IMR-90 (cell line): ENCODE measurements at places on chromosomes 12 and 14.
A peak's percentile ranks its signal among the peaks of the same experiment; 100 is the strongest.

GRCh38 chr14:86501611-86502010, 971.7 kb downstream of the FLRT2 start:
- no peak for DNase-seq

- no peak for DNase-seq
Observed at GRCh38 chr12:5973461-5974115, 28.5 kb upstream of the ANO2 start.

- DNase-seq: no peak
Observed at GRCh38 chr14:61430066-61430757, 108.8 kb downstream of the PRKCH start.

DNA sequence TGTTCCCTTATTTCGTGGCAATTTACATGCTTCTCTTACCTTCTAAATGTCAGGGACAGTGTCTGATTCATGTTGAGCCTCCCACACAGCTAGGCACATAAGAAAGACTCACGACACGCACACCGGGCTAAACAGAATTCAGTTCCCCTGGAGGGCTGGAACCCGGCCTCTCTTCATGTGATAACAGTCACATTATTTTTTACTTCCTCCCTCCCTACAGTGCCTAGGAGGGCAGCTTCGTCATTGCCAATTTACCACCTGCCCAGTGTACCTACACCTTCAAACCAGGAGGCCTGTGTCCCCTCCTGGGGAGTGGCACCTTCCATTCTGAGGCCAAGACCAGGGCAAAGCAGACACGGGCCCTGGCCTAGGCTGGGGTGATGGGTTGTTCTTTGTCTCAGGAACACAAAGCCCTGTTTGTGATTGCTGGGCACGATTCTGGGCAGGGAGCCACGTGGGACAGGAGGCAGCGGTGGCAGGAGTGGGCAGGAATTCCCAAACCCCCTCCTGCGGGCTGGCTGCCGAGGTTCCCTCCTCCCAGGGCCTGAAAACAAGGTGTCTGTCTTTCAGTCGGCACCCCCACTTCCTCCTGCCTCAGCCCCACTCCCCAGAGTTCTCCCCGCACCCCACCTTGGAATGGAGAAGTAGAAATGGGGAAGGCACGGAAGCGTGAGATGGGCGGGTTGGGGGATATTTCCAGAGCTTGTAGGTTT, 6.8 kb upstream of the RASAL1 start:
- no peak for DNase-seq

GRCh38 chr14:61111209-61111665, 130.2 kb downstream of the SLC38A6 start:
- DNase-seq: no peak

GRCh38 chr14:31941487-31941886, 135.6 kb upstream of the ARHGAP5 start:
- no peak for DNase-seq

DNA sequence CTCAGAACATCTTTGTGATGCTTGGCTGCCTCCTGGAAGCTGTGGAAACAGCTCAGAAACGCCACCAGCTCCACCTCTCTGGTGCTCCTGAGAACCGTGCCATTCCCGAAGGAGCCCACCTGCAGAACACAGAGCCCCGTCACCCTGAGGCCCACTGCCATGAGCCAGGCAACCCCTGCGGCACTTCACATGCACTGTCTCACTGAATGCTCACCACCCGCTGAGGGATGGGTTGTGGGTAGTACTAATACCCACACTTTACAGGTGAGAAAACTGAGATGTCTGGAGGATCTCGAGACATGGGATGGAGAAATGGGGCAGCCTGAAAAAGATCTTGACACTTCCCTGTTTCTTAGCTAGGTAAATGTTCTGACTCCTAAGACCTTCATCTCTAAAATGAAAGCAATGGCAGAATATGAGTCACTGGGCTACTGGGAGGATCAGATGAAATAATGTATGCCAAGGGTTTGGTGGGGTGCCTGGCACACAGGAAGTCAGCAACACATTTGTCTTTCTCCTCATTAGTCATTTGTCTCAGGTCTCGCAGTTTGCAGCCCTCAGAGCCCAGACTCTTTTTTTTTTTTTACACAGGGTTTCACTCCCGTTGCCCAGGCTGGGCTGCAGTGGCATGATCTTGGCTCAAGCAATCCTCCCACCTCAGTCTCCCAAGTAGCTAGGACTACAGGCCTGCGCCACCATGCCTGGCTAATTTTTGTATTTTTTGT, 5.3 kb downstream of the OASL start:
- DNase-seq: no peak

DNA sequence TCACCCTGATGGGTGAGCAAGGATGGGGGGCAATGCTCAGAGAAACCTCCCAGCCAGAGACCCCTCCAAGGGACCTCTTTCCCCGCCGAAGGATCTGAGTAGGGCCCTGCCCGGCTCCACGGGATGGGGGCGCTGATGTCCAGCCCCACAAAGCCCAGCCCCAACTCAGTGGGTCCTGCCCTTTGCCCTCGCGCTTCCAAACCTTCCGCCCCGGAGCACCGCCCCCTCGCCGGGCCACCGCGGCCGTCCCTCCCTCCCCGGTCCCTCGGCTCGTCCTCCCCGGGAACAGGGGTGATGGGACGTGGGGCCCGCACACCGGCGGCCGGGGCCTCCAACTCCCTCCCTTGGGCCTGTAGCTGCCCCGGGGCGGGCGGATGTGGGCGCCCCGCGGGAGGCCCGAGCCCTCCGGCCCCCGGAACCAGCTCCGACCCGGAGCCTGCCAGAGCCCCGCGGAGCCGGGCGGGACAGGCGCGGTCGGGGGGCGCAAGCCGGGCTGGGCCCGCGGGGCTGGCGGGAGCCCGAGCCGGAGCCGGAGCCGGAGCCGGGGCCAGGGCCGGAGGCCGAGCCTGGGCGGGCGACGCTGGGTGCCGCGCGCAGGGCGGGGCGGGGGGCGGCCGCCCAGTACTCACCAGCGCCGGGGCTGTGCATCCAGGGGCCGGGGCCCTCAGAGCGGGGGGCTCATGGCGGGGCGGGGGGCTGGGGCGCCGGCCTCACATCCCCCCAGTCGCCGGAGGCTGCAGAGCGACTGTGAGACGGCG, 386 bp downstream of the HDAC7 start:
- DNase-seq: no peak

- DNase-seq: no peak
Observed at GRCh38 chr12:100414739-100415138, 57.9 kb downstream of the SLC17A8 start.

GRCh38 chr12:29066011-29066588, 83.0 kb upstream of the FAR2 start:
- DNase-seq: peak; percentile 50

GRCh38 chr12:124754491-124754890, 109.2 kb downstream of the SCARB1 start:
- no peak for DNase-seq

DNA sequence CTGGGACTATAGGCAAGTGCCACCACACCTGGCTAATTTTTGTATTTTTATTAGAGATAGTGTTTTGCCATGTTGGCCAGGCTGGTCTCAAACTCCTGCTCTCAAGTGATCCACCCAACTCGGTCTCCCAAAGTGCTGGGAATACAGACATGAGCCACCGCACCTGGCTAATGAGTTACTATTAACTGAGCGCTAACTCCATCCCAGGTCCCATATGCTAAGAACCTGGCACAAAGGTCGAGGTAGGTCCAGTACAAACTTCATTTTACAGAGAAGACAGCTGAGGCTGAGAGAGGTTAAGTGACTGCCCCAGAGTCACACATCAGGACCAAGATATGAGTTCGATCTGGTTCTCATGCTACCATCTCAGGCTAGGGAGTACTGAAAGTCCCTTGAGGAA, 4.5 kb upstream of the PLA2G1B start:
- no peak for DNase-seq

DNA sequence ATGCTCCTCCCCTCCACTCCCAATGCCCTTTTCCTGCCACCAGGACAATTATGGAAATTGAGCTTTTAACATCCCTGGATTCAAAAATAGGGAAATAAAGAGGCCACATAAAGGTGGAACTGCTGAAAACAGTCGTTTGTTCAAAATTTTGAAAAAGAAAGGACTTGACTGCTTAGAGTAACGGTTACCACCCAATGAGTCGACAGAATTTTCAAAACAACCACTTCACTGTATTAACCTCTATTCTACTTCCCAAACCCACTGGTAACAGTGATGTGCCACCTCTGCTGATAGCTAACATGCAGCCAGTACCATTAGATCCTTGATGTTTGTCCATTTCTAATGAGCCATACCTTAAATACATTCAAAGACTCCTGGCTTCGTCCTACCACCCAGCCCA, 4.9 kb downstream of the ST8SIA1 start:
- no peak for DNase-seq

GRCh38 chr14:89373185-89373584, 43.8 kb downstream of the FOXN3 start:
- DNase-seq: no peak

DNA sequence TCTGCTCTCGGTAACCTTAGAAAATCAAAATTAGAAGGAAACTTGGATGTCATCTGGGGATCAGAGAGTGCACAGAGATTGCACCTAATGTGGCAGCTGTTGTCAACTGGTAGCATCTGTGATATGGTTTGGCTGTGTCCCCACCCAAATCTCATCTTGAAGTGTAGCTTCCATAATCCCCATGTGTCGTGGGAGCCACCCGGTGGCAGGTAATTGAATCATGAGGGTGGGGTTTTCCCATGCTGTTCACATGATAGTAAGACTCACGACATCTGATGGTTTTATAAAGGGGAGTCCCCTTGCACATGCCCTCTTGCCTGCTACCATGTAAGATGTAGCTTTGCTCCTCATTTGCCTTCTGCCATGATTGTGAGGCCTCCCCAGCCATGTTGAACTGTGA, 127.7 kb upstream of the SRRM4 start:
- DNase-seq: no peak

GRCh38 chr14:89041257-89041582, 216.8 kb downstream of the TTC8 start:
- no peak for DNase-seq

- DNase-seq: peak; percentile 4
Observed at GRCh38 chr12:94649349-94650142, 811 bp downstream of the TMCC3 start.

- DNase-seq: peak; percentile 63
Observed at GRCh38 chr12:106919910-106920544, 35.7 kb upstream of the TMEM263 start.

- DNase-seq: peak; percentile 41
Observed at GRCh38 chr12:9331218-9331626, 123.0 kb upstream of the PZP start.

GRCh38 chr12:105459760-105460330, 129.4 kb downstream of the C12orf75 start:
- DNase-seq: no peak

GRCh38 chr14:60184905-60185555, 19.8 kb upstream of the DHRS7 start:
- DNase-seq: no peak

DNA sequence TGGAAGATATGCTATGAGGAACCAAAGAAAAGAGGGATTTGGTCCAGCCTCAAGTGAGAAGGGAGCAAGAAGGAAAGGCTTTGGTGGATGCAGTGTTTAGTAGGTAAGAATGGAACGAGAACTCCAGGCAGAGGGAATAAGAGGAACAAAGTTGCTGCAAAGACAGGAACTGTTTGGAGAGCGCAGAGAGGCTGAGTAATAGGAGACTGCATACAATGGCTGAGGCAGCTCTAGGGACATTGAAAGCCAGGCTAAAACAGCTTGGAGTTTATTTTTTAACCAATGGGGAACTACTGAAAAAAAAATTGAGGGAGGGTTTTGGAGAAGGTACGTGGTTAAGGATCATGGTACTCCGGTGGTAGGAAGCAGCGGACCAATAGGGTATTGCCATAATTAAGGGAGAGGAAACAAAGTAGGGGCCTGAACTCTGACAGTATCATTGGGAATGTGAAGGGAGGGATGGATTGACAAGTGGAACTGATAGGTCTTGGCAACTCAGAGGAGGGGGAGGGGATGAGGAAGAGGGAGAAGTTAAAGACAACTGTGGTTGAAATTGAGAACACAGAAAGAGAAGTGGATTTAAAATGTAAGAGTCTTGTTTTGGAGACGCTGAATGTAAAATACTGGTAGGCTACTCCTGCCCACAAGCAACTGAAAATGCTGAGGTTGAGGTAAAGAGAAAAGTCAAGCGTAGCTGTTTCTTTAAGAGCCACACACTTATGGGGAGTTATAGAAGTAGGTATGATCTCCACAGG, 4.8 kb downstream of the ASCL4 start:
- no peak for DNase-seq

DNA sequence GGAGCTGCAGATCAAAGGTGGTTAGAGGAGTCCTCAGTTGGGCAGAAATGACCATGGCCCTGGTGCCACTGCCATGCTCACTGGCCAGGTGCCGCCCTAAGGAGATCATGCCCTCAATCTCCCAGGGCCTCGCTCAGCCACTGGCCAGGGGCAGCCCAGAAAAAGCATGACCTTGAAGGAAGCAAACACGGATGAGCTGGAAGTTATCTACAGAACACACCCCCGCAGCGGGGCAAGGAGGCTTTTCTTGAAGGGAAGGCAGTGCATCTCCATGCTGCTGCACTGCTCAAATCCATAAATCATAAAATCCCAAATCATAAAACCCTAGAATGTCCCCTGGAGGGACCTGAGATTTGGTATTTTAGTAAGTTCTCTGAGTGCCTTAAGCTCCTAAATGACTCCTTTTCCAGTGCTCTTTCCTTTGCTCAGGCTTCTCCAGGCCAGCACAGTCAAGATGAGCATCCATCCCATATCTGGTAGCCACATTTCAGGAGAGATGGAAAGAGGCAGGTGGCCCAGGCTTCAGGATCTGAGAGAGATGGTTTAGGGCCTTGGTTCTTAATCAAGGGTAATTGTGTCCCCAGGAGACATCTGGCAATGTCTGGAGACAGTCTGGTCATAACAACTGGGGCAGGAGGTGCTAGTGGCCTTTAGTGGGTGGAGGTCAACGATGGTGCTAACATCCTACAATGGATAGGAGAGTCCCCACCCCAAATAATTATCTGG, 217.3 kb downstream of the RBM19 start:
- no peak for DNase-seq

GRCh38 chr12:91947459-91947858, 198.2 kb downstream of the BTG1 start:
- no peak for DNase-seq

DNA sequence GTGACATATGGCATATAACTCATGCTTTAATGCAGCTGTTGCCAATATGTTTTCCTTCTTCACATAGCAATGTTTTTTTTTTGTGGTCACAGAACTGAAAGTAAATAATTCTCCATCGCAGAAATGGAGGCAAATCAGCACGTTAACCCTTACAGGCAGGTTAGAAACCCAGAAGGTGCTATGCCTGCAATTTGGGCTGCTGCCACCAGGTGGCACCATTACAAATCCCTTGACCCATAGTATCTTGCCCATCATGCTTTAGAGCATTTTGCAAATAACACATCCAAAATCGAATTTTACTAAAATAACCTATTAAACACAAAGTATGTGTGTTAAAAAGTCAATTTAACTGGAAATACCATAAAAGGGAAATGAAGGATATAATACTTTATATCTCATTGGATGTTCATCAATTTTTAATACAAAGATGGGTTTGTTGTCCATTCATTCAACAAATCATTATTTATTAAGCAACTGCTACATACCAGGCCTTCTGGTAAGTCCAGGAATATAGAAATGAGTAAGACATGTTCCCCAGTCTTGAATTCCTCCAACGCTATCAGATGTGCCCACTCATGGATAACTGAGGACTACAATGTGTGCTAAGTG, 340.1 kb downstream of the GLT1D1 start:
- DNase-seq: no peak

GRCh38 chr14:77369285-77369684, 7.6 kb downstream of the TMED8 start:
- no peak for DNase-seq

- no peak for DNase-seq
Observed at GRCh38 chr14:100105357-100106169, 40.3 kb downstream of the EVL start.

- no peak for DNase-seq
Observed at GRCh38 chr14:100100032-100100703, 34.9 kb downstream of the EVL start.
